ENCODE measurements at places on chromosomes 16 and 17. TPM values are rescaled to one million over a fixed set of nuclear protein-coding genes. Genes with fewer than 3 reads are reported as not detected.

Gene SEZ6
- 0.72 TPM for total RNA-seq

Gene NOMO2
- 193 TPM for total RNA-seq

Gene HCRT
- total RNA-seq, result not detected

Gene SPATA22
- total RNA-seq, result not detected

Gene SEPTIN12
- not detected for total RNA-seq

Gene CES5A
- not detected for total RNA-seq

Gene C16orf54
- total RNA-seq, result 0.24 TPM

Gene KARS1
- 61.8 TPM for total RNA-seq

Gene HOXB1
- total RNA-seq, result not detected

Data from pancreas (tissue), 10 donors.